ENCODE measurements at places on chromosomes 4 and X.

- peak; percentile 60 for DNase-seq
Observed at GRCh38 chr4:56757261-56757746, 64.2 kb downstream of the SPINK2 start.

DNA sequence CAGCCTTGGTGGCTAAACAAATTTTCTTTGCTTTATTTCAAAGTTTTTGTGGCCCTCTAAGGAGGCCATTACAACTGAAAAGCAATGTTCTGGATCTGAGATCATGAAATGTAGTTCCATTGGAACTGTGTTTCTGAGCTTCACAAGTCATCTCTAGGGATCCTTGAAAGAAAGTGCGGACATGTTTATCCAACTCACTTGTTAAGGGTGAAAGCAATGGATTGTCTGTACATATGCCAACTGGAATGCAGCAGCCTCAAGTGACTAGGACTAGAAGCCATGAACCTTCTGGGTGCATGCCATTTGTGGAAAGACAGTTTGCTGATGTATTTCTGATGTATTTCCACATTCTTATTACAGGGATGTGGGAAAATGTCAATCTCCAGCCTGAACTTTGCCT is 36.7 kb upstream of the KLHL13 start:
- DNase-seq = no peak

DNA sequence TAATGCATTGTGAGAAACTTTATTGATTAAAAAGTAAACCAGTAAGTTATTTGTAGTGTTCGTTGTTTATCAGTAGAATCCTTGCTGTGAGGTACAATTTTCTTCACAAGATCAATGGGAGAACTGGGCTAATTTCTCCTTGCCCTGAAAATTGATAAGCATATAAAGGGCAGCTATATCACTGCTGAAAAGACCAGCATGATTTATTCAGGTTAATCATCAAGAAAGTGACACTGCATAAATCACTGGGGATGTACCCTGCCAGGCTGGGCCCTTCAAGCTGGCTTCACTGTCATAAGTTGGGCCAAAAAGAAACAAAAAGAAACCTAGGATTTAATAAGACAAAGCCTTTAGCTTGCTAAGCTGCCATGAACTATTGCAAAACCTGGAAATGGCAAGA is 746.7 kb downstream of the STPG2 start:
- no peak for DNase-seq

DNA sequence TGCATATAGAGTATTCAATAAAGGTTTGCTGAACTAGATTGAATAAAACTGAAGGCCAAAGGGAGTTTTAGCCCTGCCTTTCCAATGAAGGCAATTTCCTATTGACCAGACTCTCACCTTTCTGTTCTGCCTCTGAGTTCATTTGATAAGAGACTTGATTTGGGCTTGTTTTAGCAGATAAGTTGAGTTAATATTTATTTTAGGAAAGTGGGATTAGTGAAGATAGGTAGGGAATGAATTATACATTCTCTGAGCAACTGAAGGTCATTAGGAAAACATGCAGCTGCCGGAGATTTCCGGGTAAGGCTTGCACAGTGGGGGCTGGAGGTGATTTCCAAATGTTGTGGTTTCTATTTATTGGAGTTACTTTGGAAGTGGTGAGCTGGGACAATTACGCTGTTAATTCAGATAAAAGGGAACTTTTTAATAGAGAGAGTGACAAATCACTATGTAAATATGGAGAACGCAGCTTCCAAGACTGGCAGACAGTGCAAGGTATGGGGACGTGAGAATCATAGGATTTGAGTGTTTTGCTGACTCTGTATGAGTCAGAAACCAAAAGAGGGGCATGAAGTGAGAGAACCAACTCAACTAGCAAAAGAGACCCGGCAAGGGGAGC is 553.6 kb upstream of the BOD1L1 start:
- DNase-seq = no peak

DNA sequence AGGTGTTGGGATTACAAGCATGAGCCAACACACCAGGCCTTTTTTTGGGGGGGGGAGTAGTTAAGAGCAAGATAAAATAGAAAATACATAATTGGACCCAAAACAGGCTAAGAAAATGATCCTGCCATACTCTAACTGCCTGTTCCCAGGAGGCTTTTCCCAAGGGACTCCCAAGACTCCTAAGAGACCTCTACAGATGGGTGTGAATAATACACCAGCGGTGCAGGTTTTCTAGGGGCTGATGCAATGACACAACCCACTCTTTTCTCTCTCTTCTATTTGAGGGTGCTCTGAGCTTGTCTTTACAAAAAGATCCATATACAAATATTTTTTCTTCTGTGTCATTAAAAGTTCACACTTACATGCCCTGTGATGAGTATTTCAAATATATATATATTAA is 116.9 kb downstream of the RASL11B start:
- DNase-seq = no peak

GRCh38 chr4:30399476-30399875 is 320.7 kb upstream of the PCDH7 start:
- no peak for DNase-seq

GRCh38 chr4:38672074-38672396 is 8.0 kb downstream of the KLF3 start:
- no peak for DNase-seq

GRCh38 chrX:14865201-14865600 is 7.7 kb downstream of the FANCB start:
- no peak for DNase-seq

GRCh38 chr4:64584981-64585557 is 175.8 kb upstream of the TECRL start:
- DNase-seq = no peak

DNA sequence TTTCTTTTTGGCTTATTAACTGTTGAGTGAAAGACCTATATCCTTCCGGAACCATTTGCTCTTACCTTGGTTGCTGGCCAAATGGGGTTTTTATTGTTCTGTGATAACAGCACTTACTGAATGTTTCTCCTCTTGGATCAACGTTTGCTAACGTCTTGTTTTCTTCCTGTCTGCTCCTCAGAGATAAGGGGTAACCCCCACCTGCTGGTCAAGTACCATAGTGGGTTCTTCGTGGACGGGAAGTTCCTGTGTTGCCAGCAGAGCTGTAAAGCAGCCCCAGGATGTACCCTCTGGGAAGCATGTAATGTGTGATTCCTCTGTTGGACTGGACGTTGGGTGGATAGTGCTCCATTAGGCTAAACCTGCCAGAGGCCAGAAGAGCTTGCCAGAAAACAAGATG is 15.3 kb downstream of the BMX start:
- DNase-seq = no peak

- DNase-seq = no peak
Observed at GRCh38 chr4:148060264-148061140, 328.6 kb downstream of the ARHGAP10 start.

DNA sequence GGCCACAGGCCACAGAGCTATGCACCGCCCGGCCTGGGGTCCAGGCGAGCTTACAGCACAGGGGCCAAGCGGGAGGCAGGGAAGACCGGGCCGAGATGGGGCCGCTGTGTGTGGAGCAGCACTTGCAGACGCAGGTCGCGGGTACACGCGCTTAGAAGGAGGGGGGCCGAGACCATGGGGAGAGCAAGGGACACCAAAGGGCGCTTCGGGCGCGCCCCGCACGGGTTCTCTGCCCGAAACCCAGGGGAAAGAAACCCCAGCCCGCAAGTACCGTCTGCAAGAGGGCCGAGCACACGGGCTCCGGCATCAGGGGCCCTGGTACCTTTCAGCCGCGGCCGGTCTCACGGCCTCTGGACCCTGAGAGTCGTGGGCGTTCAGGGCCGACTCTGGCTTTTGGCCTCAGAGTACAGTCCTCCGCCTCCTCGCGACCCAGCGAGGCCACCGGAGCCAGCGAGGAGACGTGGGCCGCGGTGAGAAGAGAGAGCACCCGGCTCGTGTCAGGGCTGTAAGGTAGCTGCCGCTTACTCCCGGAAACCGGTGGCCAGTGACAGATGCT is 342 bp downstream of the EOLA2 start:
- peak; percentile 75 for DNase-seq

DNA sequence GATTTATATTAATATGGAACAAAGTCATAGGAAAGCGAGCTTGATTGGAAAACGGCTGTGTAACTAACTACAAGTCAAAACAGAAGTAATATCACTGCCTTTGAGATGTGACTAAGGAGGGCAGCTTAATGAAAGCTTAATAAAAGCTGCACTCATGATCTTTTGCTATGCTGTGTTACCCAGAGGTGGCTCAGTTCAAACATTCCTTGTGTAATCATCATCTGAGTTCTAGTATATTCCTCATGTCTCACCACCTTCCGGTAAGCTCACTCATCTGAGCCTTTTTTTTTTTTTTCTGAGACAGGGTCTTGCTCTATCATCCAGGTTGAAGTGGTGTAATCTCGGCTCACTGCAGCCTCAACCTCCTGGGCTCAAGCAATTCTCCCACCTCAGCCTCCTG is 5.0 kb downstream of the GRPEL1 start:
- DNase-seq = no peak

DNA sequence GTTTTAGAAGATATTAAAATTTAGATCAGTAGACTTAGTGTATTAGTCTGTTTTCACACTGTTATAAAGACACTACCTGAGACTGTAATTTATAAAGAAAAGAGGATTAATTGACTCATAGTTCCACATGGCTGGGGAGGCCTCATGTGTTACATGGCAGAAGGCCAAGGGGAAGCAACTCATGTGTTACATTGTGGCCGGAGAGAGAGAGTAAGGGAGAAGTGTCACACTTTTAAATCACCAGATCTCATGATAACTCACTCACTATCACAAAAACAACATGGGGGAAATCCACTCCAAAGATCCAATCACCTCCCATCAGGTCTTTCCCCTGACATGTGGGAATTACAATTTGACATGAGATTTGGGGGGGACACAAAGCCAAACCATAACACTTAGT is 1159.7 kb upstream of the PCDH7 start:
- DNase-seq = no peak

GRCh38 chr4:17687237-17687857 is 72.9 kb downstream of the MED28 start:
- DNase-seq = no peak
